ENCODE measurements at places on chromosomes 4 and X.

GRCh38 chrX:9114245-9114644, 80.3 kb upstream of the FAM9B start:
- no peak for DNase-seq

GRCh38 chr4:166498546-166498945, 625.5 kb downstream of the TLL1 start:
- no peak for DNase-seq

DNA sequence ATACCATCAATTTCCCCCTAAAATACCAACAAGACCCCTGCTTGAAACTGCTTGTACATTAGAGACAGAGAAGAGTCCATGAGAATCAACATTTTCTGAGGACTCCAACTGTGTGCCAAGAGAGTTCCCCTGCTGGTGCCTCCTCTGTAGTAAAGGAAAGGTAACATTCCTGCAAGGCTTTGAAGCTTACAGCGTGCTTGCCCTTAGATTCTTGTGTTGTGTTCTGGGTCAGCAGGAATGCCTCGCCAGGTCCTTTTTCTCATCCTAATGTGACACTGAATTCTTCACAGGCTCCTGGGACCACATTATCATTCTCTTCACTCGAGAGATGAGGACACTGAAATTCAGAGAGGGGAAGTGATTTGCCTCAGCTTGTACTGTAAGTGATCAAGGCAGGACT, 9.7 kb upstream of the EOLA2 start:
- DNase-seq: no peak

- no peak for DNase-seq
Observed at GRCh38 chr4:10100734-10101216, 15.8 kb downstream of the WDR1 start.

- DNase-seq: no peak
Observed at GRCh38 chr4:147794314-147794680, 62.4 kb downstream of the ARHGAP10 start.

- DNase-seq: no peak
Observed at GRCh38 chrX:138026211-138026610, 460.3 kb downstream of the ZIC3 start.

DNA sequence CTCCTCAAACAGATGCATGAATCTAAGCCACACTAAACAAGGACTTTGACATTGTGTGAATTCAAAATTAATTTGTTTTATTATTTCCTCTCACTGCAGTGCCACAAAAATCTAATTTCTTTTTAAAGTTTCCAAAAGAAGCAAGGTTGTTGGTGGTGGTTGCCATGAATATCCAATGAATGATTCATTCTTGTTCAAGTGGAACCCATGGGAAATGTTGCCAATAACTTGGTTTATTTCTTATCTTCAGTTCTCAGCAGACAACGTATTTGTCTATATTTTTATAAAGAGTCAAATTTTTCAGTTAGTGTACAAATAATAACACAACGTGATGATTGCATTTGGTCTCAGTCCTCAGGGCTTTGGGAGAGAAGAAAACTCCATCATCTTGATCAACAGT, 309.4 kb upstream of the NOCT start:
- no peak for DNase-seq

GRCh38 chr4:23476515-23477090, 413.2 kb downstream of the PPARGC1A start:
- no peak for DNase-seq

DNA sequence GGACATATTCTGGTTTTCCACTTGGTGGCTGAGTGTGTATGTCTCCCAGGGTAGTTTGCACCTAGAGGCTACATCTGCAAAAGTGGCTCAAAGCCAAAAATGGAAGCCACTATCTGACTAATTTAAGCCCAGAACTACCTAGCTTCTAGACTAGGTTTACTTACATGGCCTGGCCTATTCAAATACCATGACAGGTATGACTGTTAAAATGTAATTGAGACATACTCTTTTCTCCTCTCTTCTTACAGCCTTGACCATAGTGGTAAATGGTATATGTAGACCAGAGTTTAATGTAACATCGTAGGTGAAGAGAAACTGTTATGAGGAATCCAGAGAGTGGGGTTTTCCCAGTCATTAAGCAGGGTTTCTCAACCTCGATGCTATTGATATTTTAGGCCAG, 2.6 kb upstream of the TRPC5 start:
- DNase-seq: no peak

- DNase-seq: no peak
Observed at GRCh38 chrX:41737065-41737464, 13.1 kb downstream of the GPR82 start.

DNA sequence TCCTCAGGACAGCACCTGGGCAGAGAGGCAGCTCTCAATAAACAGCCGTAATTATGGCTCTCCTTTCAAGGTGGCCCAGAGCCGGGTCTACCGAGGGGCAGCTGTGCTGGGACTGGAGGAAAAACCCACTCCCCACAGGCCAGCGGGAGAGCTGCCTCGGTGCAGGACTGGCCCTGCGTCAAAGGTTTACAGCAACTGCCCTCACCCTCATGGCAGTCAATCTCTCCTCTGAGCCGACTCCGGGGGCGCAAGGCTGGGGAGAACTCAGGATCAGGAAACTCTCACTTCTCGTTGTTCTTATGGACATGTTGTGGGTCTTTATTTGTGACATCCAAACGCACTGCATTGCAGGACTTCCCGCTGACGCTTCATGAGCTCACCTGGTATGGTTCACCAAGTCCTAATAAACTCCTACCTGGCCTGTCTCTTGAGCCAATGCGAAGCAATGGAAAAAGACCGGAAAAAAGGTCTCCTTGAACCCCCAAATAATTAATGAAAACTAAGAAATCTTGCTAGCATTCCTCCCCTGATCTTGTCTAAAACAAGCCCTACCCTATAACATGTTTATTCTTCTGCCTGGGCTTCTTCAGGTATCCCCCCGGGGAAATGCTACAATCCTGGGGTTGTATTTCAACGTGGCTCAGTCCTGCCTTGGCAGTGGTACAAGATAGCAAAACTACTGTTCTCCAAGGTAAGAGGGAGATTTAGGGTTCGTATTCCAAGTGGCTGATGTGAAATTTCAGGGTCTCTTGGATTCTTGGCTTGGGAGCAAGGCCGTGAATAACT, 50.1 kb upstream of the CDKN2AIP start:
- DNase-seq: no peak

DNA sequence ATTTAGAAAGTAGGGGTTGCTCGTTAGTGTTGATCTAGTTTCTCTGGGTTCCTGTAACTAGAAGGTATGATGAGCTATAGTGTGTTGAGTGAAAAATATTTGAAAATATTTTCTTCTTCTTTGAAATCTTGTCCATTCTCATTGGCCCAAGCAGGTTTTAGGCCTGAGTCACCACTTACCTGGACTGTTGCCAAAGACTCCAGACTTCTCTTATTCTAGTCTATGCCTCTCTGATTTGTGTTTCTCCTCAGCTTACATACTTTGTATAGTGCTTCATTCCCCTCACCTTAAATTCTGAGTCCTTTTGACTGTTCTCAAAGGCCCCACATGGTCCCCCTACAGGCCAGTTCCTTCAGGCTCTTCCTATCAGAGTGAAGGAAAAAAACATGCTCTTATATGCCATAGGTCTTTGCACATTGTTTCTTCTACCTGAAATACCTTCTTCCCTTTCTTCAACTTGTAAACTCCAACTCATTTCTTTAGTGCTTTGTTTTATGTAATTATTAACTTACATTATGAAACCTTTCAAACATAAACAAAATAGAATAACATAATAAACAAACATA, 258.2 kb downstream of the PPP1R2C start:
- no peak for DNase-seq

DNA sequence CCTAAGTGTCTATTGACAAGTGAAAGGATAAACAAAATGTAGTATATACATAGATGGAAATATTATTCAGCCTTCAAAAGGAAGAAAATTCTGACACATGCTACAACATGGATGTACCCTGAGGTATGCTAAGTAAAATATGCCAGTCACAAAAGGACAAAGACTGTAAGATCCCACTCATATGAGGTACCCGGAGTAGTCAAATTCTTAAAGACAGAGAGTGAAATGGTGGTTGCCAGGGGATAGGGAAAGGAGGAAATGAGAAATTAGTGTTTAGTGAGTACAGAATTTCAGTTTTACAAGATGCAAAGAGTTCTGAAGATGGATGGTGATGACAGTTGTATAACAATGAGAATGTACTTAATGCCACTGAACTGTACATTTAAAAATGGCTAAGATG, 102.3 kb upstream of the NAP1L5 start:
- no peak for DNase-seq

DNA sequence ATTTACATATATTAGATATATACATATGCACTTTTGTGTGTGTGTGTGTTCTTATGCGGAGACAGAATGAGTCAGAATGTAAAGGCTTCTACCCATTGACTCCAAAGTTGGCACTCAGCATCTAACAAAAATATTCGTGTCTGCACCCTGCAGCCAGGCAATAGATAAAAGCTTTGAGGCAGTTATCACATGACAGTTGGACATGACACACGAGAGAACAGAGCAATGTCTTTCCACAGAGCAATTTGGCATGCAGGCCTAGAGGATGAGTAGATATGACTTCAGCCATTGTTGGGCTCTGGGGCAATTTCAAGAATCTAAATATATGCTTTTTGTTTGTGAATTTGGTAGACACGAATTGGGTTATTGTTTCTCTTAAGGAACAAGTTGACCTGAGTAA, 391.2 kb downstream of the SLITRK2 start:
- no peak for DNase-seq

DNA sequence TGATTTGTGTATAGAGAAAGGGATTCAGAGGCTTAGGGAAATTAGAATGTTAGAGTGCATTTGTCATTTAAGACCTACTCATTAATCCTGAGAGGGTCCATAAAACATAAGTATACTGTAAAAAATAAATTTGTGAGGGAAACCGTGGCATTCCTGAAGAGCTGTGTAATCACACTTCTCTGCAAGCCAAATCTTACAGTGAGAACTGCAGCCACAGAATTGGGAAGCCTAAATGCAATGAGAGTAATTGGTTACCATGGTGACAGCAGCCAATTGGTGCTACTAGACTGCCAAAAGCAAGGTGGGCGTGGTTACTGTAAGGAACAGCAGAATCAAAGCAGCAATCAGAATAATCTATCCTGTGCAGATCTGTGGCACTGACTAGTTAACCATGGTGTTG, 345.2 kb upstream of the GRID2 start:
- no peak for DNase-seq

GRCh38 chr4:5992171-5992827, 25.9 kb downstream of the C4orf50 start:
- no peak for DNase-seq

DNA sequence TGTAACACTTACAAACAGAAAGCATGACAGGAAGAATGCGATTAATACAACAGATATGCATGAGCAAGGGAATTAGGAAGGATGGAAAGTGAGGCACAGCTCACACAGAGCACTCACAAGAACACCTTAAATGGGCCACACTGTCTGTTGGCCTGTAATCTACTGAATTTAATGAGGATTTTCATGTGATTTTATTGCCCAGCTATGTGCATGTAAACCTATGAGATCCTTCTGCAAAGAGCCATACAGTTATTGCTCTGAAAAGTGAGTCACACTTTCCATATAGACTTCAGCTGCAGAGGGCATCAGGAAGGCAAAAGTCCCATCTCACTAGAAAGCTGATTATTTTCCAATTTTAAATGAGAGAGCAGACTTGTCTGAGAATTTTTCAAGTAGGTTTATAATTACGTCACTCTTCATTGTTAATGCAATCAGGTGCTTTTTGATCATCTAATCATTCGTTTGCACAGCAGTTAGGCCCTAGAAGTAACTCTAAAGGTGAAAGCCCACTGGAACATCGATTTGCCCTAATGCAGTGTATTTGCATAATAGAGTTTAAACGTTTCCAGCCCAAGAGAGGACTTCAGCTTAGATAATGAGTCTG, 832.7 kb upstream of the INTU start:
- DNase-seq: no peak

- DNase-seq: no peak
Observed at GRCh38 chrX:47313056-47313455, 57.3 kb upstream of the ZNF157 start.
